ENCODE measurements at places on chromosomes 3 and 15.

DNA sequence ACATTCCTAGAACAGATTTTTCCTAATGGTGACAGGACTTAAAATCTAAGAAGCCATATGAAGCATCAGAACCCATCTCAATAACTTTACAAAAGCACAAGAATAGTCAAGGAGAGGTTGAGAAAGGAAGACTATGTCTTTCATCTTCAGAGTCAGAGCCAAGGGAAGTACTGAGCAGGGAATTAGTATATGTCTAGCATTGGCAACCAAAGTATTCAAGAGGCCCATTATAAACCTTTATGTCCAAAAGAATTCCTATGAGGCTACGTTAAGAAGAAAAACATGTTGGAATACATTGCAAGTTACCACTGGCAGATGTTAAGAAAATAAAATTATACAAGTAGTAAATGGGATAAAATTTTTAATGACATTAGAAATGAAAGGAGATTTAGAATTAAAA is 150.5 kb downstream of the MAGI1 start:
- no peak for ATAC-seq

- no peak for ATAC-seq
Measured at GRCh38 chr3:148881286-148881685, 16.2 kb downstream of the CPA3 start.

DNA sequence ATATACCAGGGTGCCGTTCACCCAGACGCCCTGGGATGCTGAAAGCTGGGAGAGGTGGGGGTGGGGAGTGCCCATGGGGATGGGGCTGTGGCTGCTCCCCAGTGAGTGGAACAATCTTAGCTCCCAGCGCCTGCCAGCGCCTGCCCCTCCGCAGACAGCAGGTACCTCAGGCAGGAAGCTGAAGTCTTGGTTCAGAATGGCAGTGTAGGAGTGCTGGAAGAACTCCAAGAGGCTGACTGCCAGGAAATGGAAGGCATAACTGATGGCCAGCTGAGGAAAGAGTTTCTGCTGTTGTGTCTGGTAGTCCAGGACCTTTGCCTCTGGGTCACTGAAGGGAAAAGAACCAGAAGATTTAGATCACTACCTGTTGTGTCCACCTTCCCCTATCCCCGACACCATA is 8.4 kb downstream of the ACOX2 start:
- ATAC-seq = no peak

- no peak for ATAC-seq
Measured at GRCh38 chr3:158801201-158801600, 653 bp upstream of the MFSD1 start.

- no peak for ATAC-seq
Measured at GRCh38 chr3:189368384-189368783, 196.6 kb downstream of the TPRG1 start.

DNA sequence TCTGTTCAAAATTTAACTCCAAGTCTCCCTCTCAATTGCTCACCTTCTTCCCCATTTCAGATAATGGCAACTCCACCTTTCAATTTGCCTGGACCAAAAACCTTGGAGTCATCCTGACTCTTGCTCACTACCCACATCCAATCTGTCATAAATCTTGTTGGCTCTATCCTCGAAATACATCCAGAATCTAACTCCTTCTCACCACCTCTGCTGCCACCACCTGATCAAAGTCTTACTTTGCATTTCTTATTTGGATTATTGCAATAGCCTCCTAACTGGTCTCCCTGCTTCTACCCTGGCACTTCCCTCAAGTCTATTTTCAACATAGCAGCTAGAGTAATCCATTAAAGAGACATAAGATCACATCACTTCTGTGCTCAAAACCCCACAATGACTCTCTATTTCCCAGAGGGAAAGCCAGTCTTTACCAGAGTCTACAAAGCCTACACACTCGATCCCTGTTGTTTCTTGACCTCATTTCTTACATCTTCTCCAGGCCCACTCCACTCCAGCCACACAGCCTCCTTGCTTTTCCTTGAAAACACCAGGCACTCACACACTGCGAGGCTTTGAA is 86.6 kb downstream of the GPR156 start:
- no peak for ATAC-seq

DNA sequence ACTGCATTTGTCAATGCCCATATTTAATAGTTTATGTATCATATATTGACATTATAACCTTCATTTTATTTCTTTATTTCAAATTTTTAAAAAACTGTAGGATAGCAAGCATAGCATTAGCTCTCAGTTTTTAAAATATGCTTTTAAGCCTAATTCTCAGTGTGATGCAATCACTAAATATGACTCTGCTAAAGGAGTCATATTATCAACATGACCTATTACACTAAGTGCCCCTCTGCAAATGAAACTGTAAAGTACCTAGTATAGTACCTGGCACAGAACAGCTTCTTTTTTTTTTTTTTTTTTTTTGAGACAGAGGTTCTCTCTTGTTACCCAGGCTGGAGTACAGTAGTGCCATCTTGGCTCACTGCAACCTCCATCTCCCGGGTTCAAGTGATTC is 179.4 kb upstream of the CGNL1 start:
- ATAC-seq = no peak

GRCh38 chr3:3712971-3713370 is 86.3 kb upstream of the LRRN1 start:
- ATAC-seq = no peak

DNA sequence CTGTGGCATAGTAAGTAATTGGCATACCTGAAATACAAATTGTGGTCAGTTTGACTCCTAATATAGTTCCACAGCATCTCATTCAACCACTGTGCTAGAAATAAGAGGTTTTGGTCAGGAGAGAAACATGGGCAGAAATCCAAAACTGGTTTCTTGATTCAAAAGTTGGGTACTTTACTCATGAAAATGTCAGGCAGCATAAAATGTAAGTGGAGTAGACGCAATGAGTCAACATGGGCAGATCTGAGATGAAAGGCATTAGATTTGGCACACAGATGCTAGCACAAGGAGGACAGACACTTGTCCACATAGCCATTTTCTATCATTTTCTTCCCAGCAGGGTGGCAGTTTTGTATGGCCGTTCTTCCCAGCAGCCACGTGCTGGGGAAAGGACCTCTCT is 255.8 kb upstream of the CDIN1 start:
- ATAC-seq = no peak

GRCh38 chr3:52792961-52793695 is 1.5 kb upstream of the ITIH3 start:
- ATAC-seq = no peak

DNA sequence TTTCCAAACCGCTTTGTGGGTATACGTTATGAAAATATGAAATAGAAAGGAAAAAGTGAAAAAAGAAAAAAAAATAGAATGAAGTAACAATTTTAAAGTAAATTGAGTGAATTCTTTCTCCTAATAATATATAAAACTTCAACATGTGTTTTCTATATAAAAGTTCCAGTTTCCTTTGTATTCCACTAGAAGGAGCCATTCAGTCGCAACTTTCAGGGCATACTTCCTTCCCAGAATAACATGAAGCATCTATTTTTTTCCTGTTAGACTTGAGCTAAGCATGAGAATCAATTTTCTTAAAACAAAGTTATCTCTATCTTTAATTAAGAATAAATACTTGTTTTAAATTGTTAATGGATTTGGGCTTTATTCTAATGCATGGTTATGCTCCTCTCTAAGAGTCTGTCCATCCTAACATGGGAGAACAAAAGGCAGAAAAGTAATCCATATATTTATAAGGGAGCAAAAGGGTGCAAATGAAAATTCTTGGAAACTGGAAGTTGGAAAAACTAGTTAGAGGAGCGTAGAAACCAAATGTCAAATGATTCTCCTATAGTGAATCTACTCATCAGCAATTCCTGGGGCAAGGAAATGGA is 16.0 kb upstream of the VGLL3 start:
- ATAC-seq = no peak

Data from activated T-helper 17 cell treated with anti-CD3 and anti-CD28 coated beads, Interleukin-2, amount 50 U/mL, for 72 hours (primary cell).